Stimulated activated CD4-positive, alpha-beta T cell treated with anti-CD3 and anti-CD28 coated beads, Interleukin-1b, Interleukin-23, amount 100 ng/mL, for 4 hours (primary cell): ENCODE measurements at places on chromosomes 1 and 21.

- DNase-seq = no peak
These were observed 9.5 kb downstream of the RRP15 start for GRCh38 chr1:218294546-218294945.

DNA sequence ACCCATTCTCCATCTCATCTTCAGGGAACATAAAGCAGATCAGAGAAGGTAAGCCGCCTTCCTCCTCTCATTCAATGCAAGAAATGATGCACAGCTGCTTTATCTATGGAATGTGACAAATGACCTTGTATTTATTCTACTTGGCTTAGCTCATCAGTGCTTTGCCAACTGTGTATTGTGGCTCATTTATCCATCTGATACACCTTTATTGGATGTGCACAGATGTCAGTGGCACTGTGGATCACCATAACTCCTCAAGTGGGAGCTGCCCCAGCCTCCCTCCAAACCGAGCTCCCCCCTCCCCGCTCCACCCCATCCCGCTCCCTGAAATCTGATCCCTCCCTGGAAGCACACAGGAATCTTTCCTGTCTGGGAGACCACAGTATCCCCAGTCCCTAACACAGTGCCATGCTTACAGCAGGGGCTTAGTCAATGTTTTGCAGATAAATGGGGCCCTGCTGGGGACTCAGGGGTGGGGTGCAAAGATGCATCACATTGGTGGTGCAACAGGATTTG is 156.0 kb upstream of the RAB4A start:
- DNase-seq = no peak

DNA sequence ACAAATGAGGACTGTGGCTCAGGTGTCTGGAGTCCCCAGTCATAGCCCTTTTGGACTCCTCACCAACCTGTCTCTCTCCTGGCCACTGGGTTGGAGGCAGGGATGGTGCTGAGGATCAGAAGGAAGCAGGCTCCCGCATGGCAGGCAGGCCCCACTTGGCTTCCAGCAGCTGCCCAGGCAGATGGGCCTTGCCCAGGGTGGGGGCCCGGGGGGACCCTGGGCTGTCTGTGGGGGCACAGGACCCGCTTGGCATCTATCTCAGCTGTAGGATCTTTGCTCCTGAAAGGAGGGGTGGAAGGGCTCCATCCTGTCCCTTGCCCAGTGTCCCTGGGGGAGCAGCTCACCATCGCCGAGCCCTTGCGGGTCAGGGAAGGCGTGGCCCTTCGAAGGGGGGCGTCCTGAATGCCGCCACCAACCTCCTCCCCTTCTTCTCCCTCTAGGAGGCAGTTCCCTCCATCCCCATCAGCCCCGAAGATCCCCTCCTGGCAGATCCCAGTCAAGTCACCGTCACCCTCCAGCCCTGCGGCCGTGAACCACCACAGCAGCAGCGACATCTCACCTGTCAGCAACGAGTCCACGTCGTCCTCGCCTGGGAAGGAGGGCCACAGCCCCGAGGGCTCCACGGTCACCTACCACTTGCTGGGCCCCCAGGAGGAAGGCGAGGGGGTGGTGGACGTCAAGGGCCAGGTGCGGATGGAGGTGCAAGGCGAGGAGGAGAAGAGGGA is 154.5 kb downstream of the PEX14 start:
- DNase-seq = no peak

DNA sequence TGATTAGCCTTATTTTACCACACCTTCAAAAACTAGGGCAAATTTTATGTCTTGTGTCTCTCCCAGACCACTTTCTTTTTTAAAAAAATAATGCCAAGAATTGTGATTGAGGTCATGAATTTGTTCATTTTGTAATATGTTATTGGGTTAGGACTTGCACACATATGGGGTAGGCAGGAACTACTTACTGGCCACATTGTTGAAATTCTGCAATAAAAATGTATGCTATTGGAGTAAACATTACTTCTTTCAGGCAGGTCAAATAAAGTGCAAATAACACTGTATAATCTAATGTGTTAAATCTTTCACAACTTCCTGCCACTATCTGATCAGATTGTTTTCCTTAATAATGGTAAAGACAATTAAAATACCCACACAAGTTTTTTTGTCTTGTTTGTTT is 166.6 kb upstream of the COL11A1 start:
- no peak for DNase-seq

DNA sequence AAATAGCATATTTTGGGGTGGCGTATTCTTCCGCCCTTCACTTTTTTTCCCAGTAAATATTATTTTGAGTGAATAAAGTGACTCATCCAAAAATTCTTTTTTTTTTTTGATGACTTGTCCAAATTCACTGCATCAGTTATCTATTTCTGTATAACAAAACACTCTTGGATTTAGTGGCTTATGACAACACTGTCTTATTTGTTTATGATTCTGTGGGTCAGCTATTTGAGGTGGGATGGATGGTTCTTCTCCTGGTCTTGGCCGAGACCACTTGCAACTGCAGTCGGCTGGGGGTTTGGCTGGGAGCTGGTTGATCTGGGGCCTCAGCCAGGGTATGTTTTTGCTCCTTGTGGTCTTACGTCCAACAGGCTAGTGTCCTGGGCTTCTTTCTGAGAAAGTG is 39.9 kb upstream of the SRSF10 start:
- no peak for DNase-seq

- DNase-seq = no peak
These were observed 14.4 kb downstream of the HLX start for GRCh38 chr1:220893701-220894024.

GRCh38 chr1:3731583-3732433 is 20.4 kb upstream of the CCDC27 start:
- no peak for DNase-seq

- DNase-seq = no peak
These were observed 11.2 kb upstream of the RNF223 start for GRCh38 chr1:1085171-1085841.

DNA sequence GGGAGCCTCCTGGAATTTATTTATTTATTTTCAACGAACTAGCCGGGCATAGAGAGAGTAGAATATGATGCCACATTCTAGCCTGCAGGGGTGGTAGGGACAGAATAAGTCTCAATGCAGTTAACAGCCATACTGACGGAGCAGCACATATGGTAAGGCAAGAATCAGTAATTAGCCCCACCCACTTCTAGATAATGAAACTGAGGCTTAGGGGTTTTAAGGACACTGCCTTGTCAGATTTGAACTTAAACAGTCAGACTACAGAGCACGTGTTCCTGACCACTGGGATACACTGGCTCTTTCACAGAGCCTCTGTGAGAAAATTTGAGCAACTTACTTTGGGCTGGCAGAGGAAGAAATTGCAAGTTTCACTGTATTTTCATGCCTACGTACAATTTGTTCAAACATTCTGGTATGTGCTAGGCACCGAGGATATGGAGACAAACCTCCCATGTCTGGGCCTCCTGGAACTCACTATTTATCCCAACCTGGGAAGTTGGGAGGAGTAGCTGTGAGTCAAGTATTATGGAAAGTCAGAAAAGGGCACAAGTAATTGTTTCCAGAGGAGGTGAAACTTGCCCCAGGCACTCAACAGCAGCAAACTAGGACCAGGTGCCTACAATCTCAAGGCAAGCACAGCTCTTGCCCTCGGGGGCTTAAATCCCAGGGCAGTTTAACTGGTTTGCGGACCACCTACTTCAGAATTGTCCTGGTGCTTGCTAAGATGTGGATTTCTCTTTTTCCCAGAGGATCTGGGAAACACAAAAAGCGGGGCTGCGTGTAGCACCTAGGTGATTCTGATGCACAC is 1.6 kb upstream of the CLIC4 start:
- no peak for DNase-seq

DNA sequence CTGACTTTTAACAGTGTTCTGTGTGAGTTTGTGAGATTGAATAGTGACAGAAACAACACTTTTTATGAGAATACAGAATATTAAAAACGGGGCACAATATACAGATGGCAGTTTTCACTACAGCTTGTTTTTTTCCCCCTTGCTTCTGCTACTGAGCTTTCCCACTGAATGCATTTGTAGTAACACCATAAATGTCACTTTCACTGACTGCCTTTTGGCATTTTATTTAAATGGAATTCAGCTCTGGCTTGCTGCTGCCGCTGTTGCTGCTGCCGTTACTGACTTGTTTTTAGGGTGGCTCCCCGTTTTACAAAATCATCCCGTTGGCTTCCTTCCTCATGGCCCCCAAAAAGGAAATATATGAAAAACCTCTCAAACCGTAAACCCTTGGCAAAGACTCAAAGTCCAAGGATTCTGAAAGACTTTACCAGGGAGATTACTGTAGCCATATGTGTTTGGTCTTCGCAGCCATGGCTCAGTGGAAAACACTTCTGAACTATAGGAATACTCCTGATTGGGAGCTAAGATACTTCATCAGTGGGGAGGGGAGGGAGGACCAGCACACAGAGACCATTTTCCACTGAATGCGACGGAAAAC is 151.0 kb downstream of the NUF2 start:
- DNase-seq = no peak

DNA sequence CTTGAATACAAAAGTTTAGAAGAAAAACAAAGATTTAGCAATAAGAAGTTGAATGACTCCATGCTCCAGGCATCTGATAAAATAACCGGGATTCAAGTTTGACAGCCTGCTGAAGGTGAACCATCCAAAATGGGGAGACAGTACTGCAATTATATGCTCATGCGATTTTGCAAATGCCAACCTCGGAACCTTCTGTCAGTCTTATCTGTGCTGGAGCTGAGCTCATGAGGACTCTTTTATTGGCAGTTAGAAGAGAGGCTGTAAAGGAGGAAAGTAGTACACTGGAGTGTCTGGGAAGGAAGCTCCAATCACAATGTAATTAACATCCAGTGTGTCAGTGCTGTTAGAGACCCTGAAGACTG is 170.0 kb downstream of the GALNT2 start:
- no peak for DNase-seq
